Esophagus muscularis mucosa (tissue), 4 donors: ENCODE measurements at places on chromosomes 5 and 9. TPM values are rescaled to one million over a fixed set of nuclear protein-coding genes. Genes with fewer than 3 reads are reported as not detected.

GRCh38 chr9:106758911-106759310 lies 104.1 kb upstream of the ZNF462 start:
- DNase-seq, result no peak

DNA sequence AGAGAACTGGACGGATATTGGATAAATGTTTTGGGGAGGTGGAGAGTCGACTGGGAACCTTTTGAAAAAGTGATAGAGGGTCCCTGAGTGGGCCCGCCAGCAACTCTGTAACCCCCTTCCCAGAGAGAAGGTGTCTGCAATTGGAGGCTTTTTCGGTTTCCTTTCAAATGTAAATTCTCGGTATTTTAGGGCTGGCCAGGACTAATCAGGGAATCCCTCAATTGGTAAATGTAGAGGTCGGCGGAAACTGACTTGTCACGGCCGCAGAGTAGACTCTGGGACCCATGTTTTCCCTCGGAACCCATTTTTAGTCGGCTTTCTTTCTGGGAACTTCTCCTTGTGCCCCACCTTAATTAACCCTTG lies 524 bp downstream of the CCNB1 start:
- DNase-seq, result no peak

- no peak for DNase-seq
Observed at GRCh38 chr9:136326061-136326760, 1.1 kb upstream of the GPSM1 start.

DNA sequence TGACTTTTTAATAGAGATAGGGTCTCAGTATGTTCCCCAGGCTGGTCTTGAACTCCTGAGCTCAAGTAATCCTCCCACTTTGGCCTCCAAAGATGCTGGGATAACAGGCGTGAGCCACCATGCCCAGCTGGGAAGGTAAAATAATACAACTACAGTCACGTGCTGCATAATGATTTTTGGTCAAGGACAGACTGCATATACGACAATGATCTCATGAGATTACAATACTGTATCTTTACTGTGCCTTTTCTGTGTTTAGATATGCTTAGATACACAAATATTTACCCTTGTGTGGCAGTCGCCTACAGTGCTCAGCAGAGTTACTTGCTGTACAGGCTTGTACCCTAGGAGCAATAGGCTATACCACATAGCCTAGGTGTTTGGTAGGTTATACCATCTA lies 14.2 kb upstream of the IRF1 start:
- DNase-seq, result peak; percentile 68

GRCh38 chr9:83521411-83521810 lies 16.8 kb downstream of the FRMD3 start:
- DNase-seq, result no peak

Gene FOXD4L4
- total RNA-seq, result not detected
